ENCODE measurements at places on chromosomes 3 and 15.

DNA sequence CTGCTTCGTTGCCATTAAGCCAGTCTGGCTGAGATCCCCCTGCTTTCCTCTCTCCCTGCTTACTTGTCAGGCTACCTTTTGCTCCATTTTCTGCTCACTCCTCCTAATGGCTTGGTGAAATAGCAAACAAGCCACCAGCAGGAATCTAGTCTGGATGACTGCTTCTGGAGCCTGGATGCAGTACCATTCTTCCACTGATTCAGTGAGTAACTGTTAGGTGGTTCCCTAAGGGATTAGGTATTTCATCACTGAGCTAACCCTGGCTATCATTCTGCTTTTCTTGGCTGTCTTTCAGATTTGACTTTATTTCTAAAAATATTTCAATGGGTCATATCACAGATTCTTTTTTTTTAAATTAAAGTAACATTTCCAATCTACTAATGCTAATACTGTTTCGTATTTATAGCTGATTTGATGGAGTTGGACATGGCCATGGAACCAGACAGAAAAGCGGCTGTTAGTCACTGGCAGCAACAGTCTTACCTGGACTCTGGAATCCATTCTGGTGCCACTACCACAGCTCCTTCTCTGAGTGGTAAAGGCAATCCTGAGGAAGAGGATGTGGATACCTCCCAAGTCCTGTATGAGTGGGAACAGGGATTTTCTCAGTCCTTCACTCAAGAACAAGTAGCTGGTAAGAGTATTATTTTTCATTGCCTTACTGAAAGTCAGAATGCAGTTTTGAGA is 25.0 kb downstream of the CTNNB1 start:
- DNase-seq = no peak

DNA sequence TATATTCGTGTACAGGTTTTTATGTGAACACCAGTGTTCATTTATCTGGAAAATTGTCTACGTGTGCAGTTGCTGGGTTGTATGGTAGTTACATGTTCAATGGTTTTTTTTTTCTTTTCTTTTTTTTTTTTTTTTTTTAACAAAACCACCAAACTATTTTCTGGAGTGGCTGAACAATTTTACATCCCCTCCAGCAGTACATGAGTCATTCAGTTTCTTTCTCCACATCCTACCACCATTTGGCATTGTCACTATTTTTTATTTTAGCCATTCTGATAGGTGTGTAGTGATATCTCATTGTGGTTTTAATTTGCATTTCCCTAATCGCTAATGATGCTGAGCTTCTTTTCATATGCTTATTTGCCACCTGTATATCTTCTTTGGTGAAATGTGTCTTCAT is 256.3 kb upstream of the EOMES start:
- no peak for DNase-seq

- no peak for DNase-seq
Measured at GRCh38 chr15:69172847-69173246, 12.4 kb downstream of the GLCE start.

- DNase-seq = no peak
Measured at GRCh38 chr3:43095370-43095769, 10.5 kb downstream of the POMGNT2 start.

DNA sequence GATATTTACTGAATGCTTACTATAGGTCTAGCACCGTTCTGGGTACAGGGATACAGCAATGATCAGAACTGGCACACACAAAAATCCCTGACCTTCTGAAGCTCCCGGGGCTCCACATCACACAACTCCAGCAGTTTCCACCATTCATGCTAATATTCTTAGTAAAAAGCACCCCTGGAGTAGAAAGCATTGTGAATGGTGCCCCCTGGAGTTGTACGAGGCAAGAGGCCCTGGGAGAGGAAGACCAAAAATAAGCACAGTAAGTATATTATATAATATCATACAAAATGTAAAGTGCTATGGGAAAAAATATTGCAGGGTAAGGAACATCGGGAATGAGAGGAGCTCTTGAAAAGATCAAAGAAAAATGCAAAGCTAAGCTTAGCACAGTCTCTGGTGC is 790 bp upstream of the SRGAP3 start:
- DNase-seq = no peak

DNA sequence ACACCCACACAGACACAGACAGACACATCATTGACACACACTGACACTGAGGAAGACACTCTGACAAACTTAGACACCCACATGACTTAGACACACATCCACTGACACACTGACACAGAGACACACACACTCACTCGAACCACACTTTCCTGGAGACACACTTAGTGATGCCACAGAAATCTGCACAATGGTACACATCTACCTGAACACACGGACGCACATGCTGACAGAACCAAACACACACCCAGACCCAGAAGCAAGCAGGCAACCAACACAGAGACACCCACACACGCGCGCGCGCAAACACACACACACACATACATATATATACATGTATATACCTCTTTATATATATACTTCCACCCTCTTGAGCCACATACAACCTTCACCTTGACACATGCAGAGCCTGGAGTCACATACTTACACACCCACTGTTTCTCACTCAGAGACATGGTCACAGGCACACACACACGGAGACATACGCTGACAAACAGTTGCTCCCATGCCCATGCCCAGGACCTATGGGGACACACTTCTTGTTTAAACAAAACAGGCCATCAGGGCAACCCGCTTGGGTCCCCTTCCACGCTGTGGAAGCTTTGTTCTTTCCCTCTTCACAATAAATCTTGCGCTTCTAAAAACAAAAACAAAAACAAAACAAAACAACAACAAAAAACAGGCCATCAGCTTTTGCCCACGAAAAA is 913 bp upstream of the SCN5A start:
- no peak for DNase-seq

- no peak for DNase-seq
Measured at GRCh38 chr15:39403640-39404117, 177.2 kb upstream of the THBS1 start.

DNA sequence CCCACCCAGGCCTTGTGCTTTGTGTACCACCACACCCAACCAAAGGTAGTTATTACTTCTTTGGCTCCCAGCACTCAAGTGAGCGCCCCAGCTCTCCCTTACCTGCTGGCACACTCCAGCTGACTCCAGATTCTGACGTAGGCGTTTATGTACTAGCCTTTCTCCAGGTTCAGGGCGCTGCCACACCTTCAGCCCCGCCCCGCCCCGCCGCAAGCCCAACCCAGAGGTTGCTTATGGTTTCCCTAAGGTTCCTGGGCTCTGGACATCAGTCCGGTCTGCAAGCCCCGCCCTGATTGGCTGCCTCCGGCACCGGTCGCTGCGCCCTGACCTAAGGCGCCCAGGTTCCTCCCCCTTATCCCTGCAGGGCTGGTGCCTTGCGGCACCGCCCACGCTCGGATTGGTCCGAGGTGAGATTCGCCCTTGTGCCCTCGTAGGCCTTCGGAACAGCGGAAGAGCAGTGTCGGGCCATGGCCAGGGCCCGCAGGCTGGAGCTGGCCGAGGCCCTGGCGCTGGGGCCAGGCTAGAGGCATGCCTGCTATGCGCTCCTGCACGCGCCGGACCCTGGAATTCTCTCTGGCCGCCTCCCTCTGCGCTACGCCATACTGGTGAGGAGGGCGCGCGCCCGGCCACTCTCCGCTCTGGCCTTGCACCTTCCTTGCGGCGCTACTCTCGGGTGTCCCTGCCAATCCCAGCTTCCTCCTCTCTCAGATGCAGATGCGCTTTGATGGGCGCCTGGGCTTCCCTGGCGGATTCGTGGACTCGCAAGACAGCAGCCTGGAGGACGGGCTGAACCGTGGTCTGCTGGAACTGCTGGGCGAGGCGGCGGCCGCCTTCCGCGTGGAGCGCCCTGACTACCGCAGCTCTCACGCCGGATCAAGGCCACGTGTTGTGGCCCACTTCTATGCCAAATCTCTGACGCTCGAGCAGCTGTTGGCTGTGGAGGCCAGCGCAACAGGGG is 19.8 kb upstream of the NUDT16 start:
- DNase-seq = peak; percentile 29

- no peak for DNase-seq
Measured at GRCh38 chr15:43330780-43331087, 361 bp upstream of the LCMT2 start.

DNA sequence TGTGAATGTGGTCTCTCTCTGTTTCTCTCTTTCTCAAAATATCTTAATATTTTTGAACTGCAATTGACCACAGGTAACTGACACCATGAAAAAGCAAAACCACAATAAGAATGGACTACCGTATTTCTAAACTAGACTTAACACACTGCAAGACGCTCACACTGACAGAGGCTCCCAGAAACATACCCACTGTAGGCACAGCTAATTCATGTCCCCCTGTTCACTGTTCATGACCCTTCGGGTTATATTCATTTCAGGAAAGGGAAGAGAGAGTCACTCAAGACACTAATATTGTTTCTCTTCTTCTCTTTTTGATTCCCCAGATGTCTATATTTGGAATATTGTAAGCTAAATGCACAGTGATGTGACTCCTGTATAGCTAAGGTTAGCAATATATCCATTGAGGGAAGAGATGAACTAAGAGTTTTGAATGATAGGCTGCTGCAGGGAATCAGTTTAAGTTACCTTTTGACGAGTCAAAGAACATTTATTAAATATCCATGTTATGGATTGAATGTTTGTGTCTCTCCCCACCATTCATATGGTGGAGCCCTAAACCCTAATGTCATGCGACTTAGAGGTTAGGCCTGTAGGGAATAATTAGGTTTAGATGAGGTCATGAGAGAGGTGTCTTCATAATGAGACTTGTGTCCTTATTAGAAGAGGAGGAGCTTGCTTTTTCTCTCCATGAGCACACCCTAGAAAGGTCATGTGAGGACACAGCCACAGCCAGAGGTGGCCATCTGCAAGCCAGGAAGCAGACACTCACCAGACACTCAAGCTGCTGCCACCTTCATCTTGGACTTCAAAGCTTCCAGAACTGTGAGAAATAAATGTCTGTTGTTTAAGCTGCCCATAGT is 216.6 kb upstream of the GRM7 start:
- no peak for DNase-seq

DNA sequence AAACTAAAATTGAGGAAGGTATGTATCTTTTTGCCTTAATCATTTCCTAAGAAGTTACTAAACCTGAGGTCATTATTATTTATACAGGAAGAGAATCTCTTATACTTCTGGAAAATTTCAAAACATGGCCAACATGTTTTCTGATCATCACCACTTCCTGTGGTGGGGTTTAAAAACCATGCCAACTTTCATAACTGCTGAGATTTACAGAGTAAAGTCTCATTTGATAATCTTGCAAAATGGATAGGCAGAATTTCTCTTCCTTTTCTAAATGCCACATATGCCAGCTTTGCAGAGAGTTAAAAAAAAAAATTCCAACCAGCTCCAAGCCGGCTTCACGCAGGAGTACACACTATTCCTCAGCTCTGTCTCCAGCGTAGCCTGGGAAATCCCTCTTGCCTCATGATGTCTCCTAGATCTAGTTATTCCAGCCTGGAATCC is 124.3 kb upstream of the SPRED1 start:
- no peak for DNase-seq

- DNase-seq = no peak
Measured at GRCh38 chr3:96434651-96435050, 379.7 kb upstream of the EPHA6 start.

GRCh38 chr15:38555686-38556334 is 8.8 kb downstream of the RASGRP1 start:
- DNase-seq = no peak

GRCh38 chr15:53830707-53831386 is 71.4 kb upstream of the WDR72 start:
- DNase-seq = no peak

DNA sequence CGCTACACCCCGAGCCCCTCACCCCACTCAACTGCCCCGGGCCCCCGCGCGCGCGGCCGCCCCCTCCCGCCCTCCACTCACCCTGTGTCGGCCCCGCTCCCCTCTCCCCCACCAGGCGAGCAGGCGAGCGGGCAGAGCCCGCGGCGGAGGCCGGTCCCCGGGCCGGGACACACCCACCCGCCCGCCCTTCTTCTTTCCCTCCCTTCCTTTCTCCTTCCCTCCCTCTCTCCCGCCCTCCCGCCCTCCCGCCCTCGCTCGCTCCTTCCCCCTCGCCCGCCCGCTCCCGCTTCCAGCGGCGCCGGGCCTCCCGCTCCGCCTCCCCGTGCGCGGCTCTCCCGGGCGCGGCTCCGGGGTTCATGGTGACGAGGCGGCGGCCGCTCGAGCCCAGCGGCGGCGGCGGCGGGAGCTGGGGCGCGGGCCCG is at the start of gene CTDSPL:
CTDSPL (plus strand) TSS at position 261 of the 422 bp plus-strand sequence. CDS start 320 bp downstream, outside the sequence.
- no peak for DNase-seq

- no peak for DNase-seq
Measured at GRCh38 chr3:4835616-4836043, 143.6 kb upstream of the BHLHE40 start.

DNA sequence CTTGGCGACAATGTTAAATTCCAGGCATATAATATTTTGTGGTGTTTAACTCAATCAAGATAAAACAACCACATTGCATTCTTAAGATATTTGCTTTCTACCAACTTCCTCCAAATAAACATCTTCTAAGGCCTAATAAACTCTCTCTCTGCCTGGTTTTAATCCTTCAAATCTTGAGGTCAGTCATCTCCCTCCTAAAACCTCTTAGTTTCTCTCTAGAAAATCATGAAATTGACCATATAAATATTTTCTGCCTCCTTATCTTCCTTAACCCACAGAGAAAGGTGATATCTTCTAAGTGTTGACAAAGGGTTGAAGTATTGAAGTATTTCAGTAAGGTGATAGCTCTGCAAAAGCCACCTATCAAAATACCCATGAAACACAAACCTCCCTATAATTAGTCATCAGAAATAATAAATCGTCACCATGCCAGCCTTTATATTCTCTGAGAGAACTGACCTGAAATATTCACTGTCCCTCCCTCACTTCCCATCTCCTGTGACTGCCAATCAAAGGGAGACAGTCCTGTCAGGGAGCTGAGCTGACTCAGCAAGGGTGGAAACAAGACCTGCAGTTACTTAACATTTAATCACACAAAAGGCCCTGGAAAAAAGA is 1261.1 kb downstream of the ROBO1 start:
- DNase-seq = no peak

- no peak for DNase-seq
Measured at GRCh38 chr3:131091768-131092167, 65.1 kb downstream of the NEK11 start.
